Hepatocyte (in vitro differentiated cells): ENCODE measurements at places on chromosomes 12 and 14. TPM values are rescaled to one million over a fixed set of nuclear protein-coding genes. Genes with fewer than 3 reads are reported as not detected.

DNA sequence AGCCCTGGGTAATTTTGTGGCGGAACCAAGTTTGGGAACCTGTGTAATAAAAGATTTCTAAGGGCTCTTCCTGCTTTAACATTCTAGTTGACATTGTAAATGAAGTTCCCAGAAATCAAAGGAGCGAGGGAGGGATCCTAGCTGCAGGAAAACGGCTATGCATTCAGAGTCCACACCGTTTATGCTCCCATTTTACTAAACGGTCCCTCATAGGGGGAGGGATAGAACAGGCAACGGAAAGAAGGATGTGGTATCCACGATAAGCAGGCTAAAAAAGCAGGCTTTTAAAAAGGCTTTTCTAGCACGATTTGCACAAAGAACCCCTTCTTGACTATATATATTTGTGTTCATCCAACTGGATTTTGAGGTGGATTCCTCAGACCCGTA is 559 bp downstream of the SYNJ2BP start:
- DNase-seq: no peak

The BICDL1 gene
- 21.9 and 26.6 TPM in 2 replicates for polyA plus RNA-seq

The EIF2S1 gene
- 109 and 123 TPM in 2 replicates for polyA plus RNA-seq

DNA sequence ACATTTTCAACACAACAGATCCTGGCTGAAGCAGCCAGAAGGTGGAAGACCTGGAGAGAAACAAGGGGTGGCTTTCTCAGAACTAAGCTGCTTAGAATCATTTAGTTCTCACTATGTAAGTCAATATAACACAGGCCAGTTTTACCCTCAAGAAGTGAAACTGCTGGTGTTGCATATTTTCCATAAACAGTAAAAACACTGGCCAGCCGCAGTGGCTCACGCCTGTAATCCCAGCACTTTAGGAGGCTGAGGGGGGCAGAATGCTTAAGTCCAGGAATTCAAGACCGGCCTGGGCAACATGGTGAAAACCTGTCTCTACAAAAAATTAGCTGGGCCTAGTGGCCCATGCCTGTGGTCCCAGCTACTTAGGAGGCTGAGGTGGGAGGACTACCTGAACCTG is 11.6 kb downstream of the STX2 start:
- DNase-seq: peak; percentile 37

- DNase-seq: peak; percentile 76
Observed at GRCh38 chr14:93431036-93431670, 414 bp downstream of the UNC79 start.

- DNase-seq: no peak
Observed at GRCh38 chr14:105149146-105149781, 19.3 kb downstream of the JAG2 start.

DNA sequence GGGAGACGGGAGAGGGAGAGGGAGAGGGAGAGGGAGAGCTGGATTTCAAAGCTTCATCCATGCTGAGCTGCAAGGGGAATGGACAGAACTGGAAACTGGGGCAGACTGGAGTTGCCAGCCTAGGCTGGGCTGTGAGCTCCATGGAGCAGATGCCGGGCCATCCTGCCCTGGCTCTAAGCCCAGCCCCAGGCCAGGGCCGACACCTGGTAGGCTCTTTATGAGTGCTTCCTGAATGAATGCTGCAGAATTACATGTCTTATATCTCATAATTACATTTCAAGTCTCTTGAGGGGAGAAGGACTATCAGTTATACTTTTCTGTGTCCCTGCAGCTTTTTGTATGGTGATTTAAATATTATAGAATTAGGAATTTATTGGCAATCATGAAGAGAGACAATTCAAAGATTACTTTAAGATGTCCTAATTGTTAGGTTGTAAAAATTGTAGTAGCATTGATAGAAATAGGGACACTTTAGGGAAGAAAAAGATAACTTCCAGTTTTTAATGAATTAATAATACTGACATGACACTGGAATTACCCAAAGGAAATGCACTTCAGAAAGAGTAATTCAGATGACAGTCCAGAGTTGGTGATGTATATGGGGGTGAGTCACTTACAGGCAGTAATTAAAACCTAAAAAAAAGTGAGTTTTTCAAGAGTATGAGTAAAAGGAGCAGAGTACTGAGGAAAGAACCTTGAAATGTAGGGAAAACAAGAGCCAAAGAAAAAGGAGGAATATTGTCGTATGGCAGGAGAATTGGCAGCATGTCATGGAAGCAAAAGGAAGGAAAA is 29.0 kb downstream of the SCYL2 start:
- no peak for DNase-seq

GRCh38 chr12:105322070-105322469 is 8.4 kb upstream of the C12orf75 start:
- no peak for DNase-seq

The KLRC4 gene
- not detected in 2 replicates for polyA plus RNA-seq

The ACOT6 gene
- not detected in 2 replicates for polyA plus RNA-seq

DNA sequence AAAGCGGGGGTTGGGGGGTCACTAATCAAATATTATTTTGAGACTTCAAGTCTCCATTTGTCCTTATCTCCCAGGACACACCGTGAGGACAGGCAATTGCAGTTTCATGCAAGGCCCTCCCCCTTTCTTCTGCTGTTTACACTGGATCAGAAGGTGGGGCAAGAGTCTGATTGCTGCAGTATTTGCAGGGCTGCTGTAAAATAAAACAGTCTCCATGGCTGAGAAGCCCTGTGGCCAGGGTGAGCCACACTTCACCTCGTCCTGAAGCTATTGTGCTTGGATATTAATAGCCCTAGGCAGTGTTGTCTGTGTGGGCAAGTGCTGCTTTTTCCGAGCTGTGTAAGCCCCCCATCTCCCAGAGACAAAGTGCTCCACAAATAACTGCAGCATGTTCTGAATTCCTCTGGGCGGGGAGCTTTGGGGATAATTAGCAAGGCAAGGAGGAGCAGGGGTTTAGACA is 187.4 kb upstream of the NTF3 start:
- peak; percentile 73 for DNase-seq

DNA sequence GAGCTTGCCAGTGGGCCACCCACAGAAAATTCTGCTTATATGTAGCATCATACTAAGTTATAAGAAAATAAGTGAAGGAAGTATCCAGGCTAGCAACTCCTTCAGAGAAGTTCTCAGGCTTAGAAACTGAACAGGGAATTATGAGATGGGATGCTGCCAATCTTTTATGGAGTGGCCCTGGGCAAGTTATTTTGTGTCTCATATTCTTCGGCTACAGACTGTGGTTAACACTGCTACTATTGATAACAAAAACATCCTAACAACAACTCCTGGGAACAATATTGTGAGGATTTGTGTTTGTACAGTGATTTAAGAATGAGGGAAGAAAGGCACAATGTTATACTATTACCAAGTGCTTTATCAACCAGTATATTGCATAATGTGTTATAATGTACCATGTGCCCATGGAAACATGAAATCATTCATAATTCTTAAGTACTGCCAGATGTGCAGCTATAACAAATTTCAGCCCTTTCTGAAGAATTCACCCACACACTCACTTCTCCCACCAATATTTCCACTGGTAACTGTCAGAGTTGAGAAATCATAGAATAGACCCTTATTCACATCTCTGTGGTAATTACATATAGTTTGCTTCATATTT is 113.3 kb upstream of the SOX5 start:
- DNase-seq: no peak

DNA sequence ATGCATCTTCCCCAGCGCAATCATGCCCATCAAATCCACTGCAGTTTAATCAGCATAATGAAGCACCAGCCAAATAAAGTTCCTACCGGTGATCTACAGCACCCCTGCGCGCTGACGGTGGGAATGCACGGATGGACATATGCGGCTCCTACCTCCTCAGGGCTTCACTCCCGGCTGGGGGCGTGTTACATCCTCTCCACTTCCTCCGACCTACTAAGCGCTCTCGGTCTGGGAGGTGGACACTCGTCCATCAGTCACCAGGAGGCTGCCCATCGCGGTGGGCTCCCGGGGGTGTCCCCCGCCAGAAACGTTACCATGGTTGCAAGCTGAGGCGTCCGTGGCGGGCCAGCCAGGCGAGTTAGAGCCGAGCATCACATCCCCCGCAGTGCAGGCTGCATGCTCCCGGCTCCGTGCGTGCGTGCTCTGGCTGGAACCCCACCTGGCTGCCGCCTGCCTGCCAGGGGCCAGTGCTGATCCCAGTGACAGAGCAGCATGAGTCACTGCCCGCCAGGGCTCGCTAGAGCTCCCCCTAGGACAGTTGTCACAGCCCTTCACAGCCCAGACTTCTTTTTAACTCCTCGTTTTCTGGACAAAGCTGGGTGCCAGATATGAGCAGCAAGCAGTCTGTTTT is 73.0 kb downstream of the CIT start:
- DNase-seq: peak; percentile 90

- peak; percentile 6 for DNase-seq
Observed at GRCh38 chr12:89154743-89155499, 197.4 kb downstream of the DUSP6 start.

DNA sequence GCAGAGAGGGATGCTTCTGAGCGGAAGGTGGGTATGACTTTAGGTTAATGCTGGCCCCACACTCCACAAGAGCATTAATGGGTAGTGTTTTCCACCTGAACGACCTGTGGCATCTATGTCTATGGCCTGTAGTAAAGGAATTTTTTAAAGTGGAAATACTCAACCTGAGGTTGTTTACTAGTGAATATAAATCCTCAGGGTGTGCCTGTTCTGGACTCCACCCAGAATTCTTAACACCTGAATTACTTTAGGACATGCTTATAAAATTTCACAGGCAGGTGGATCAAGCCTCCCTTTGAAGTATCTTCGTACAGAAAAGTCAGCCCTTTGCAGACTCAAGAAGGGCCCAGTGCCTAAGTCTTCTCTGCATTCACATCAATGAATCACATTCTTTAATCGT is 196.1 kb downstream of the ESR2 start:
- DNase-seq: no peak

- DNase-seq: no peak
Observed at GRCh38 chr14:100698666-100699448, 27.8 kb upstream of the DLK1 start.

DNA sequence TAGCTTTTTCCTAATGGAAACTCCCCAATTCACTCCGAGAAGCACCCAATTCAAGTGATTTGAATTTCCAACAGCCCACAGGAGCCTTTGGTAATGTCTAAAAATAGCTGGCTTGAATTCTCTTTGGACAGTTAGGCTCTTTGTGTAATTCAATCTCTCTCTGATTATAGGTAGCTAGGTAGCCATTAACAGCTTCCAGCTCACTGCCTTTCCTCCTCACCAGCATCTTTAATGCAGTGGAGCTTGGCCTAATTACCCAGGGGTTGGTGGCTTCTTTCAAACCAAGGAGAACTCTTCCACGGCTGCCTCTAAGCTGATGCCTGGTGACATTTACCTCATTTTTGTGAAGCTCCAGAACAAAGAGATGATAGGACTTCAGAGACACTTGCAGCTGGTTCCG is 86.4 kb downstream of the WSCD2 start:
- DNase-seq: no peak

GRCh38 chr14:74409441-74409840 is 16.6 kb downstream of the SYNDIG1L start:
- DNase-seq: no peak

The HOXC4 gene
- polyA plus RNA-seq: 4.4 and 4.8 TPM in 2 replicates

- peak; percentile 71 for DNase-seq
Observed at GRCh38 chr14:95784137-95784536, 70.2 kb upstream of the TCL1A start.

The MMP17 gene
- 0.42 and 0.78 TPM in 2 replicates for polyA plus RNA-seq

- no peak for DNase-seq
Observed at GRCh38 chr12:118709946-118710345, 271.4 kb upstream of the SRRM4 start.

DNA sequence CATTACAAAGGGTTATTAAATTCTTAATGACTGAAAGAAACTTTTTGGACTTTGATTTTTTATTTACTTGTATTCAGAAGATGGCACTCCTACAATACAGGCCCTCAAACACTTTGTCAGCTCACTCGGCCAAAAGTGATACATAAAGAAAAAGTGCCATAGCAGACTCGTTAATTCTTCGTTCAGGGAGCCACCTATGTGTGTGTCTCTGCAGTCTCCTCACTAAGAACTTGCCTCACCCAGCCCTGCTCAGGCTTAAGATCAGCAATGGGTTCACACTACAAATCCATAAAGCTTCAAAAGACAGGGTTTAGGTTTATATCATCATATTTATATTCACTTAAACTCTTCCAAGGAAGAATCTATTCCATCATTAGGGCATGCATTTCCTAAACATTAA is 11.5 kb downstream of the DCP1B start:
- DNase-seq: no peak

The PPFIA2 gene
- 1.2 TPM in 1 of 2 replicates, not detected in the other for polyA plus RNA-seq

The TDRD9 gene
- 1.3 and 2.3 TPM in 2 replicates for polyA plus RNA-seq

The AICDA gene
- polyA plus RNA-seq: not detected in 2 replicates

- DNase-seq: no peak
Observed at GRCh38 chr14:76775695-76776427, 14.6 kb downstream of the VASH1 start.

DNA sequence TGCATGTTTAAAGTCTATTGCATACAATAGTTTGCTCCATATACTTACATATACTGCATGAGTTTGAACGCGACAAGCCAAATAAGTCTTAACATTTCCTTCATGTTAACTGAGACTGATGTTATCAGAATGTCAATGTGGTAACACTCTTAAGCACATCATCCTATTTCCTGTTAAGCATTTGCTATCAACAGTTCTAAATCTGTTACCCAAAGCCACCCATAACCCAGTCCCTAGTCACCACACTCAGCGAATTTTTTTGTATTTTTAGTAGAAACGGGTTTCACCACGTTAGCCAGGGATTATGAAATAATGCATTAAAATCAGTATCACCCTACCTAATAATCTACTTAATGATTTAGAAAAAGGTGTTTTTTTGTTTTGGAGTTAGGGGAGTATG is 39.4 kb downstream of the HNRNPC start:
- DNase-seq: no peak

DNA sequence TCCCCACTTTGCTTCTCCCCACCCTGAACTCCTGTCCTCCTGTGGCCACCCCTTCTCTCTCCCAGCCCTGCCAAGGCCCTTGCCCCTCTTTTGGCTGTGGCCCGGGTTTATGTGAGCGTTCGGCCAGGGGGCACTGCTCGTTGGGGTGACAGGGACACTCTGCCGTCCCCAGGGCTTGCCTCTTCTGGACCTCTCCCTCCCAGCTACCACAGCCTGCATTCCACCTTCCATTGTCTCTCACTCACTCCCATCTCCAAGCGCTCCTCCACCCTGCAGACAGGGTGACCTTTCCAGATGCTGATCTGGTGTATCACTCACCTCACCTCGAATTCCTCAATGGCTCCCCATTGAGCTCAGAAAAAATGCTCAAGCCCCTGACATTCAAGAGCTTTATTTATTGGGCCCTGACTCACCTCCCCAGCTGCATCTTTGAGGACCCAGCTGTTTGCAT is 1.4 kb downstream of the SERPINA9 start:
- no peak for DNase-seq

- no peak for DNase-seq
Observed at GRCh38 chr14:22152903-22153302, 436.1 kb downstream of the DAD1 start.

The AQP6 gene
- 0.23 TPM in 1 of 2 replicates, not detected in the other for polyA plus RNA-seq

The KRT6B gene
- polyA plus RNA-seq: 0.10 and 0.42 TPM in 2 replicates

The TPI1 gene
- polyA plus RNA-seq: 891 and 918 TPM in 2 replicates

GRCh38 chr12:31407562-31407961 is 81.6 kb upstream of the SINHCAF start:
- no peak for DNase-seq
